Right cardiac atrium (tissue), 5 donors: ENCODE measurements at places on chromosomes 6 and 20. TPM values are rescaled to one million over a fixed set of nuclear protein-coding genes. Genes with fewer than 3 reads are reported as not detected.
A peak's percentile ranks its signal among the peaks of the same experiment; 100 is the strongest.

Gene CPNE5
- 27.5 TPM for polyA plus RNA-seq

Gene MTG2
- 29.2 TPM for polyA plus RNA-seq

Gene ZNF337
- polyA plus RNA-seq: 6.3 TPM

Gene LAMA2
- 28.7 TPM for polyA plus RNA-seq

Gene COL19A1
- polyA plus RNA-seq: 1.0 TPM

Gene CST7
- polyA plus RNA-seq: 1.1 TPM

Gene LY6G6D
- polyA plus RNA-seq: not detected

Gene GLP1R
- polyA plus RNA-seq: 3.5 TPM

Gene TGM3
- 0.05 TPM for polyA plus RNA-seq

Gene NFATC2
- 2.8 TPM for polyA plus RNA-seq

Gene GSS
- 37.7 TPM for polyA plus RNA-seq

DNA sequence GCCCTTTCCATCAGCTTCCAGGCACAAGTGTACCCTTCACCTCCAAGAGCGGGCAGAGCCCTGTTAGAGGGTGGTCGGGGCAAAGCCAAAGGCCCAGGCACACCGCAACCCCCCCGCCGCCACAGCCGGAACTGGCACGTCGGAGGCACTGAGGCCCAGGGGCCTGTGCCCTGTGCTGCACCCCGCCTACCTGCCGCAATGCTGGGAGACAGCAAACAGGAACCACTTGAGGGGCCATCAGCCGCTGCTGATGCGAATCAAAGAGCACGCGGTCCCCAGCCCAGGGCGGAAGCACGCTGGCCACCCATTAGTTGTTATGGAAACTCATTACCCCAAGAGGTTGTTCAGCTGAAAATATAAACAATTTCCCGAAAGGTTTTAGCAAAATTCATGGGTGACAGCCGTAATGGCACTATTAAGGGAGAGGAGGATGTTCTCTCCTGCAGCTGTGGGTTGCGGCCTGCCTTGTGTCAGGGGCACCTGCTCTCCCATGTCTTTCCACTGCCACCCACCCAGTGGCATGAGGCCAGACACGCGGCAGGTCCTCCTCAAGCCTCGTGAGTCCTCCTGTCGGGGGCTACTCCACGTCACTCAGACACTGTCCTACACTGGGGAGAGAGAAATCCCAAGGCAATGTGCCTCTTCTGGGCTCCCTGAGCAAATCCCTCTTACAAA is 65.3 kb downstream of the EDN3 start:
- DNase-seq: no peak

DNA sequence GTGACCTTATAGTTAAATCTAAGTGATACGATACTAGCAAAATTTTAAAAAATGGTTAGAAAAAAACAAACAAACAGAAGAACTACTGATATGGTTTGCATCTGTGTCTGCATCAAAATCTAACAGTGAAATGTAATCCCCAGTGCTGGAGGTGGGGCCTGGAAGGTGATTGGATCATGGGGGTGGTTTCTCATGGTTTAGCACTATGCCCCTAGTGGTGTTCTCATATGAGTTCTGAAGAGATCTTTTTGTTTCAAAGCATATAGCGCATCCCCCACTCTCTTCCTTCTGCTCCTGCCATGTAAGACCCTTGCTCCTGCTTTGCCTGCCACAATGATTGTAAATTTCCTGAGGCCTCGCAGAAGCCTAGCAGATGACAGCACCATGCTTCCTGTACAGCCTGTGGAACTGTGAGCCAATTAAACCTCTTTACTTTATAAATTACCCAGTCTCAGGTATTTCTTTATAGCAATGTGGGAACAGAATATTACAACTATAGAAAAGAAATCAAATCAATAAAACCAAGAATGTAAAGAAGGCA is 5.4 kb downstream of the FBXL4 start:
- DNase-seq: no peak

DNA sequence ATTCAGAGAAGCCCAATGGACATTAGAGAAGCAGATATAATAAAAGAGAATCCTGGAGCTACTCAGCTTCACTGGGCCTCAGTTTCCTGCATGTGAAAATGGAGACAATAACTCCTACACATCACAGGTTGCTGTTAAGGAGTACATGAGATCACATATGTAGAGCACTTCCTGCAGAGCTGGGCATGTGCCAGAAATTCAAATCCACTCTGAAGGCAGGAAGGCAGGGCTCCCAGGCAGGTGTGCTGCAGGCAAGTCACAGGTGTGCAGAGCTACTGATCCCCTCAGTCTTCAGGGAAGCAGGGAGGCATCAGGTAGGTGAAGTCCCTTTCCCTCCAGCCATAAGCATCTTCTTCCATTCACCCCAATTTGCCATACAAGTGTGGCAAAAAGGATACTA is 48.0 kb downstream of the DST start:
- no peak for DNase-seq

DNA sequence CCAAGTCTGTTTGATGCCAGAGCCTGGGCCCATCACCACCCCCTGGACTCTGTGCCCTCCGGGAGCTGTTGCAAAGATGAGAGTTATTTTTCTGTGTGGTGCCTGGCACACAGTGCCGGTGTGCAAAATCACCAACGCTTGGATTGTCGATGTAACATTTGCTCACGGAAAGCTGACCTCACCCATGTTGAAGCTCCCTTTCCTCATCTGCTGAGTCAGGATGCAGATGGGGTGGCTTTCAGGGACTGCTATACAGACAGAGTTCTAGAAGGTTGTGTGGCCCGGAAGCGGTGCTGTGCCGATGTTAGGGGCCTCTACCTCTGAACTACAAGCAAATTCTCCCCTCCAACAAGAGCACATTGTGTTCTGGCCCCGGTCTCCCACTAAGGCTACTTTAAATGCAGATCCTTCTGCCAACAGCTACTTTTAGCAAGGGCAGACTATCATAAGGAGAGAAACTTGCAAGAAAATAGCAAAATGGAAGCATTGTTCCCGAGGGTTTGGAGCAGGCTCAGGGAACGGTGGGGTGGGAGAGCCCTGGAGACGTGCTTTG is 34.0 kb downstream of the EYA2 start:
- DNase-seq: no peak

DNA sequence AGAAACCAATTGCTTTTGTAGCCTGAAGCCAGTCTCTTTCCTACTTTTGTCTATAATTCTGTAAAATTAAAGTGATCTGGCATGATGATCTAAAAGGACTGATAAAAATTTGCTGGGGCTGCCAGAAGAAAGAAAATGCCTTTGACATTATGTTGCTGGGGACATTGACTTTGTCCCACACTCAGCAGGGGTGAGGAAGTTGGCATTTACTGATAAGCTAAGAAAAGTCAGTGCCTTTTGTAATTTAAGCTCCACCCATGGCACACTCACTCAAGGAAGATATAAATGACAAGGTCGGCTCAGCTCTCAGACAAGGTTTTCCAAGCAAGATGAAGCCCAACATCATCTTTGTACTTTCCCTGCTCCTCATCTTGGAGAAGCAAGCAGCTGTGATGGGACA is at the start of gene SEMG1:
SEMG1 (plus strand) TSS at position 309 of the 400 bp plus-strand sequence; CDS start at position 330, 21 bp downstream.
- DNase-seq: no peak

DNA sequence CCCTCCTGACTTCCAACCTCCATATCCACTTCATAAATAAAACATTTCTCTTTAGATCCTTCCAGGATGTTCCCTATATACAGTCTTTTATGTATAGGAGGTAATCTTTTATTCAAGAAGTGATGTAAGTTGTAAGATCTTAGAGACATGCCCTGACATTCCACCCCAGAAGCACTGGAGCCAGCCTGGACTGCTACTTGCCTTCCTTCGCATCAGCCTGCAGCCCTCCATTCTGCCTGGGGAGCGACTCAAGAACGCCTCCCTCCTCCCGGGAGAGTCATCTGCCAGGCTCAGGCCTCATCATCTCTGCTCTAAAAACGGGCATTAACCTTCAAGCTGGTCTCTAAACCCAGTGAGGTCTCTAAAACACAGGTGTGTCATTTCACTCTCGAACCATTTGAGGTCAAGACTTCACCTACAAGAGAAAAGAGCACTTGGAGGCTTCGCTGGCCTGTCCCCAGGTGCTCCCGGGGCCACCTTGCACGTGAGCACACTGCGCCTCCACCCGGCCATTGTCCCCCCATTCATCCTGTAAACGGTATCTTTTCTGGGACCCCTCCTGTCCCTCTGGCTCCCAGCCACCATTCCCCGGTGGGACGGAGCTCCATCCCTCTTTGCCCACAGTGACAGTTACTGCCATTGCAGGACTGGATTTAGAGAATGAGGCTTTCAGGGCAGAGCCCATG is 107.5 kb upstream of the PDE10A start:
- DNase-seq: no peak

- DNase-seq: no peak
Observed at GRCh38 chr6:28982476-28983266, 22.4 kb downstream of the ZNF311 start.

DNA sequence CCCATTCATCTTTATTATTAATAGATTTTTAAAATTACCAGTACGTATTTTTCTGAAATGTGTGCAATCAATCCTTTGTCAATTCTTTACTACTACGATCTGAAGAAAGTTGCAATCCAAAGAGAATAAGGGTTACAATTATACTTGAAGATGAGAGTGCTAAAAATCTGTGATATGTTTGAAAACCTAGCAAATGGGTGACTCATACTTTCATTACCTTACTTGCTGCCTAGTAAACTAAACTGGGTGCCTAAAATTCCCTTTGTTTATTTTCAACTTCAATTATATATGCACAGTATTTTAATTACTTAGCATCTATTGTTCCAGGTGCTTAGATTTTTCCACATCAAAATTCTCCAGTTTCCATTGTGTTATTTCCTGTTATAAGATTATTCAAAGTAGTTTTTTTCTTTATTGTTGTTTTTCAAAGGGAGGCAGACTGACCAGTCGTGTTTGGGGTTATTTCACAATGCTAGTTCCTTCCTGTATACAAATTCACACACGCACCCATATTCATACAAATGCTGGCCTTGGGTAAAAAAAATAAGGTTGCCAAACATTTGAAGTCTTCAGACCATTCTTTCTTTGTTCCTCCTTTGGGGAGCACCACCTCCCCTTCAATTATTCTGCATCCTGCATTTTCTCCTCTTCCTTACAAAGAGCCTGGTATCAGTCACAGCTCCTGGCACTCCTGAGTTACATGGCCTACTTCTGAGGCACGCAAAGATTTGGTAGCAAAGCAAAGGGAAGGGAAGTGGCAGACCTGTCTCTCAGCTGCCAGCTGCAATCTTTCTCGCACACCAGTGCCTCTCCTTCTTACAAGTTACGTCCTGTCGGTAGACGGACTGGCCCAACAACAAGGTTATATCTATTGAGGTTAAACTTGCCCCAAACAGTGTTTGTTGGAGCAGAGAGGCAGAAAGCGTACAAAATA is 16.2 kb upstream of the FAM135A start:
- DNase-seq: no peak

DNA sequence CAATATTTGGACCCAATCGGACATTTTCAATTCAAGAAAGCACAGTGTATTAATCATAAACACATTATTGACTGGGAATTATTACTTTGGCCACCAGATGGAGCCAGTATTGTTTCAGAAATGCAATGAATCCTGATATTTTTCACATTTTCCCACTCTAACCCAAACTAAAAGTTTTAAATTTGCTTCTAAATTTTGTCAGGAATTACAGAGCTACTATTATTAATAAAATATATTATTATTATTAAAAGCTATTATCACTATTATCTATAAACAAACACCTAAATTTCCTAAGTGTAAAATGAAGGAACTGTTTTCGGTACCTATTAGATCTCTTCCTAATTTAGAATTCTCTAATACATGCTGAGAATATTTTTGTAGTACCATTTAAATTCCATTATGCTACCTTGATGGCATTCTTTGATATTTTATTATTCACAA is 245.3 kb downstream of the OGFRL1 start:
- no peak for DNase-seq

DNA sequence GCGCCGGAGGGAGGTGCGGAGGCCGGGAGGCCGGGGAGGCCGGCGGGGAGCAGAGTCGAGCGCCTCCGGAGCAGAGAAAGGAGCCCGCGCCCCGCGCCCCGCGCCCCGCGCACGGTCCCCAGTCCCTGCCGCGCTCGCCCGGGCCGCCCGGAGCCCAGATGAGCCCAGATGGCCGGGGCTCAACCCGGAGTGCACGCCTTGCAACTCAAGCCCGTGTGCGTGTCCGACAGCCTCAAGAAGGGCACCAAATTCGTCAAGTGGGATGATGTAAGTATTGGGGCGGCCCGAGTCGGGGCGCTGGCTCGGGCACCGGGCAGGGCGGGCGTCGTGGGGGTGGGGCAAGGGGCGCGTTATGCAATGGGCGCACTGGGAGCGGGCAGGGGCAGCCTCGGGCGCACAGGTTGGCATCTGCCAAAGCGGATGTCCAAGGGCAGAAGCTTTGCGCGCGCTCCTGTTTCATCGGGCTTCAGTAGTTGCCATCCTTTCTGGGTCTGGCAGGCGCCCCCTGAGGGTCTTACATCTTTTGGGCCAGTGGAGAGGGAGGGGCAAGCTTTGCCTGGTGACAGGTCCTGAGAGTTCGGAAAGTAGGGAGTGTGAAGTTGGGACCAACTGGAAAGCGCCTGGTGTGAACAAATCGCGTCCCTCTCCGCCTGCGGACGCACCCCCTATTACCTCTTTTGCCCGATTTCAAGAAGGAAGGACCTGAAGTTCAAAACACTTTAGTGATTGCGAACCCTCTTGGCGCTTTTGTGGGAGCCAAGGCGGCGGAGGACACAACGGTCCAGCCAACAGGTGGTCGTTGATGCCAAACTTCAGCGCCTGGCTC is 631 bp downstream of the PLCB1 start:
- peak; percentile 82 for DNase-seq

GRCh38 chr6:16183187-16183664 is 54.3 kb downstream of the MYLIP start:
- DNase-seq: no peak

- DNase-seq: no peak
Observed at GRCh38 chr6:16774437-16774836, 13.2 kb upstream of the ATXN1 start.

DNA sequence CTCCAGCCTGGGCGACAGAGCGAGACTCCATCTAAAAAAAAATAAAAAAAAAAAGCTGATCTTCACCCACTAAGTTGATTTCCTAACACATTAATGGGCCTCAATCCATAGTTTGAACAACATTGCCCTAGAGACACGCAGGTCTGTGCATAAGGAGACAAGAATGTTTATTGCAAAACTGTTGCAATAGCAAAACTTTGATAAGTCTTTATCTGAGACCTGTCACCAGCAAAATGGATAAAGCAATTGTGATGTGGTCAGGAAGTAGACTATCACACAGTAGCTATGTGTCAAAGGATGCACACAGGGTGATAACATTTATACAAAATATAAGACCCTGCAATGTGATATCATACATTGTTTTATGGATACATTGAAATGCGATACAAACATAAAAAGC is 4.2 kb upstream of the ITPR3 start:
- no peak for DNase-seq

GRCh38 chr6:137736048-137736818 is 130.8 kb upstream of the TNFAIP3 start:
- DNase-seq: no peak

DNA sequence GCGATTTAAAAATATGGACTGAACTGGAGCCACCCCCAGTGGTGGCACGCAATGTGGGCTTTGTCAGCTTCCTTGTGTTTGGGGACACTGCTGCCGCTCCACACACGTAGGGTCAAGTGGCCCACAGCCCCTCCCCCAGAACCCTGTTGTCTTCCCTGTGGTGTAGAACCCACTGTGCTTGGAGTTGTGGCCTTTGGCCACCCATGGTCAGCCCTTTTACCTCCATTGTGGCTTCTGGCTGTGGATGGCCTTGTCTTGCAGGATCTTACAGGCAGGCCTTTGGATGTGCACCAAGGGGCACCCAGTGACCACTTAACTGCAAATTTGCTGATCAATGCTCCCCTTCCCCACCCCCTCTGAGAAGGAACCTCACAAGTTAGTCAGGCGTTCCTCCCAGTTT is 2.0 kb upstream of the LEMD2 start:
- DNase-seq: no peak

- peak; percentile 19 for DNase-seq
Observed at GRCh38 chr6:15507221-15507620, 155.6 kb downstream of the DTNBP1 start.
